ENCODE measurements at places on chromosomes 11 and 22.

DNA sequence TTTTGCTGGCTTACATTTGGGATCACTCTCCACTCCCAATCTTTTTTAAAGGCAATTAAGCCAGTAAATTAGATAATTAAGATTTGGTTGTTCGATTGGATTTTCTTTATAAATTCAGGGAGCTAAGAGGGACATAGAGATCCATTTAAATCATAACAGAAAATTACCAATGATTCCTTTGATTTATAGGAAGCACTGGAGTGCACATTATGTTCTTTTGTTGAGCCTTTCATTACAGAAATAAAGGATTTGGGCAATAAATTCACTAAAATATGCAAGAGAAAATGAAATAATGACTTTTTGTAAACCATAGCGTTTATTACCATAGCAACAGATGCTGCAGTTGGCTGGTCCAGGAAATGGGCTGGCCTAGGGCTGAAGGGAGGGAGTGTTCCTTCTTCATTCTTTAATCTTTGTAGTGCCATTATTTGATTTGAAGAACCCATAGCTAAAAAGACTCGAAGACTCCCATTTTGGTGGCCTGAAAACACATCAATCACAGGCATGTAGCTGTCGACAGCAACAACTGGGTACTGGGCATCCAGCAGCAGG is 73.0 kb downstream of the C2CD3 start:
- no peak for DNase-seq

- peak; percentile 4 for DNase-seq
Observed at GRCh38 chr11:113729456-113729855, 23.3 kb upstream of the TMPRSS5 start.

DNA sequence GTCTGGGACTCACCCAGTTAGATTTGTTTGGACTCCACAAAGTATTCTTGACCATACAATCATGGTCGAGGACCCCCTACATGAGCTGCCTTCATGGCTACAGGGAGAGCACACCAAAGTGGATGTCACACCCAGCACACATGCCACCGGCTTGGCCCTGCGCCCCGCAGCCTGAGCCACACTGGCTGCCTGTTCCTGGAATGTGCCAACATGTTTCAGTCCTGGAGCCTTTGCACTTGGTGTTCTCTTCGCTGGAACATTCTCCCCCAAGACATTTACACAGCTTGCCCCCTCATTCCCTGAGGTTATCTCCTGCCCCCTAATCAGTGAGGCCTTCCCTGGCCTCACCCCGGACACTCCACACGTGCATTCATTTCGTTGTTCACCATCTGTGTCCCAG is 46.0 kb downstream of the PPARA start:
- no peak for DNase-seq

- DNase-seq: peak; percentile 73
Observed at GRCh38 chr11:12702999-12703453, 28.8 kb downstream of the TEAD1 start.

- DNase-seq: peak; percentile 21
Observed at GRCh38 chr11:58771458-58771855, 39.7 kb upstream of the GLYAT start.

- DNase-seq: no peak
Observed at GRCh38 chr11:125987066-125987641, 41.3 kb downstream of the VSIG10L2 start.

- DNase-seq: no peak
Observed at GRCh38 chr22:35642305-35642741, 5.9 kb upstream of the APOL6 start.

- DNase-seq: no peak
Observed at GRCh38 chr22:50276143-50276542, 6.0 kb upstream of the MAPK11 start.

DNA sequence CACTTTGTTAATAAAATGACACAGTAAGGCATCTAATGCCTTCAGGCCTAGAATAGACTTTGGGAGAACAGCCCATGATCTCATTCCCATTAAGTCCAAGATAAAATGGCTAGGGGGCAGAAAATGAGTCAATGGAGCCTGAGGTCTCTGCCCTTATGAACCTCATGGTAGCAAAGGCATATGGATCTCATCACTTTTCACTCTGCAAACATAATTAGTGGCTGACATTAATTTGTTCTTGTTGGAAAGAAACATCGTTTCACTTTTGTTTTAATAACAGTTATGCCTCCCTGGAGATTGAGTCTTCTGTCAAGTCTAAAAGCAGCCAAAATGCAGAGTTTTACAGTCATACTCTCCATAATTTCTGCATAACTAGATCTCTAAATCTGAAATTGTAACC is 111.8 kb upstream of the API5 start:
- DNase-seq: no peak

DNA sequence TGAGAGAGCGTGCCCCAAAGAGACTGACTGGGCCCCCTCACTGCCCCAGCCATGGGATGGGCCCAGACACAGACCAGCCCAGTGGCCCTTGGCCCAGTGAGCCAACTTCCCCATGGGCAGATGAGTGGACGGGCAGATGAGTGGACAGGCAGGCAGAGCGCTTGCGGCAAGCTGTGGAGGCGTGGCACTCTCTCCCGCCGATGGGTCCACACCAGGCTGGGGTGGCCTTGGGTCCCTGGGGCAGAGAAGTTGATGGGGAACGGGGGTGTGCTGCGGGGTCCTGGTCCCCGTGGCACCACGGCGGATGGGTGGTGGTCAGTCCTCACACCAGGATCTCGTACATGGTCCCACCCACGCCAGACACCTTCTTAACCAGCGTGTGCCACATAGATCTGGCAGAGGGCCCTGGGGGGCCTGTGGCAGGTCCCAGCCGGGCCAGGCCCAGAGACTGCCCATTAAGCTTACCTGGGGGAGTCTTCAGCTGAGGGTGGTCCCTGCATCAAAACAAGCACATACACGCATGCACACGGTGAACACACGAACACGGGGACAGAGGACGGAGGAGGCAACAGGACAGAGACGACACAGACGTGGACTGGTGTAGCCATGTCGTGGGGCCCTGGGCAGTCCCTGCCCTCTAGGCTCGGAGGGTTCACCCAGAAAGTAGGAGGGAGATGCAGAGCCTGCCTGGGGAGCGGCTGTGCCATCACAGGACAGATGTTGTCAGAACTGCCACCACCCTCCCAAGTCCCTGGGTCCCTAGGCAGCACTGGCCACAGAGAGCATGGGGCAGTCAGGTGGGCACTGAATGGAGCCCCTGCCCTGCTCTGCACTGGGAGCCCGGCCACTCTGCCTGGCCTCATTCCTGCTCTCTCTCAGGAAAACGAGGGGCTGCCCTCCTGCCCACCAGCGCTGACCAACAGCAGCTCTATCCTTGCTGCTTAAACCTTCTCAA is 182.2 kb downstream of the IGLL1 start:
- DNase-seq: no peak

Data from NCI-H226 (cell line).